ENCODE measurements at places on chromosomes 6 and 20. TPM values are rescaled to one million over a fixed set of nuclear protein-coding genes. Genes with fewer than 3 reads are reported as not detected.

DNA sequence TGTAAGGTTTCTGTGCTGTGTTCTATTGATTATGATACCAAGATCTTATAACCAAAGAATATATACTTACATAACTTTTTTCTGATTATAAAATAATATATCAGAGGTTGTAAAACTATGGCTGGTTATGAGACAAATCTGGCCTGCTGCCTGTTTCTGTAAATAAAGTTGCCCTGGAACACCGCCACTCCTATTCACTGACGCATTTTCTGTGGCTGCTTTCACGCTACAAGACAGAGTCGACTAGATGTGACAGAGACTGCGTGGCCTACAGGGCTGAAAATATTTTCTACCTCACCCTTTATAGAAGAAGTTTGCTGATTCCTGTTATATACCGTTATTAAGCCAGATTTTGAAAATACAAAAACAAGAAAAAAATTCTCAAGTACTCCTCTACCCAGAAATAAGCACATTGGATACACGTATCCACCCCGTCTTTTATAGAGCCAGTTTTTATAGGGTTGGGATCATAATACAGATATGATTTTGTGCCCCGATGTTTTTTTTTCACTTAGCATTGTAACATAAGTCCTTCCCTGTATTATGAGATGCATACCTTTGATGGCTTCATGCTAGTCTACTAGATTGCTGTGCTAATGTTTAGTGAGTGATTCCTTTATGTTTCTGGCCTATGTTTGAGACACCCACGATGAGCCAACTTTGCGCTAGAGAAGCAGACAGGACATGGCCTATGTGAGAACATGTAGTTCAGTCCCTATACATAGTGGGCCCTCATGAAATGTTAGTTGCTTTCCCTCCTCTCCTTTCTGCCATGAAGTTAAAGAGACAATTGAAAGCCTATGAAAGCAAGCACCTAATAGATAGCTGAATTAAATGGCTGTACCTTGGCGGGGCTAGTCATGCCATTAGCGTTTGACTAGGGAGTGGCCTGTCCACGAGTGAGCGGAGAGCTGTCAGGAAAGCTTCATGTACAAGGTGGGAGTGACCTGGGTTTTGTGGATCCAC lies 98.1 kb upstream of the KCNK16 start:
- DNase-seq, result no peak
- H3K4me1 ChIP-seq, result no peaks in the 10 kb centered on the region
- H3K27me3 ChIP-seq, result peaks cover 2% of the 10 kb centered on the region
- no peak overlapping the region for H3K27ac ChIP-seq
- no peak overlapping the region for H3K4me3 ChIP-seq

- no peak overlapping the region for H3K4me3 ChIP-seq
- no peak for DNase-seq
- H3K27me3 ChIP-seq, result no peaks in the 10 kb centered on the region
- no peak overlapping the region for H3K27ac ChIP-seq
- peaks cover 5% of the 10 kb centered on the region for H3K36me3 ChIP-seq
These were observed 119.1 kb upstream of the MAP7 start for GRCh38 chr6:136669299-136669699.

Gene MATN4
- total RNA-seq, result 1.5 TPM

DNA sequence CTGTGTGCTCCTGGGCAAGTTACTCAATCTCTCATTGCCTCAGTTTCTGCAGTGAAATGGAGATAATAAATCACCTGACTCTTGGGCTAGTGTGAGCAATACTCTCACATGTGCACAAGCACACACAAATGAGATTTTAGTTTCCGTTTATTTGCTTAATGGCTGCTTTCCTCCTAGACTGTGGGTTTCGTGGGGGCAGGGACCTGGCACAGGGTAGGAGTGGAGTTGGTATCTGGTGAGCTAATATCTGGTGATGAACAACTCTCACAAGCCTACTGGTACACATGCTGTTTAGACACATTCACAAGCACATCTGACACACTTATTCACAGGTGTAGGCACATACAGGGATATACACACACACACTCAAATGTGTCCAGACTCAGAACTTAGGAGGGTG lies 73.8 kb downstream of the TOX2 start:
- H3K4me1 ChIP-seq, result peaks cover 9% of the 10 kb centered on the region
- no peaks in the 10 kb centered on the region for H3K27me3 ChIP-seq
- no peaks in the 10 kb centered on the region for H3K36me3 ChIP-seq
- H3K4me3 ChIP-seq, result no peak overlapping the region

Gene HLA-DRB1
- 4.2 TPM for total RNA-seq

Gene CDSN
- total RNA-seq, result not detected

All from activated naive CD4-positive, alpha-beta T cell treated with anti-CD3 and anti-CD28 coated beads for 36 hours (primary cell).